Right cardiac atrium (tissue), 5 donors: ENCODE measurements at places on chromosomes 6 and 20. TPM values are rescaled to one million over a fixed set of nuclear protein-coding genes. Genes with fewer than 3 reads are reported as not detected.

The LTB gene
- total RNA-seq, result 0.59 TPM

The ROS1 gene
- total RNA-seq, result 0.11 TPM

The ARMH2 gene
- not detected for total RNA-seq

The SNAP91 gene
- not detected for total RNA-seq
